ENCODE measurements at places on chromosomes 16 and 17. TPM values are rescaled to one million over a fixed set of nuclear protein-coding genes. Genes with fewer than 3 reads are reported as not detected.

KRTAP16-1 gene
- total RNA-seq, result not detected

TMIGD1 gene
- not detected for total RNA-seq

KRTAP9-2 gene
- total RNA-seq, result not detected

SPATA32 gene
- total RNA-seq, result not detected

CBFA2T3 gene
- total RNA-seq, result not detected

HIRIP3 gene
- total RNA-seq, result 5.9 TPM

CRHR1 gene
- total RNA-seq, result not detected

MT1A gene
- not detected for total RNA-seq

KREMEN2 gene
- total RNA-seq, result not detected

ABCC12 gene
- total RNA-seq, result 0.26 TPM

TMED6 gene
- 0.20 TPM for total RNA-seq

NKD1 gene
- 0.17 TPM for total RNA-seq

HOXB3 gene
- 11.1 TPM for total RNA-seq

SMIM5 gene
- not detected for total RNA-seq

TBC1D3G gene
- not detected for total RNA-seq

CLDN7 gene
- total RNA-seq, result 0.65 TPM

CD19 gene
- not detected for total RNA-seq

FNDC8 gene
- not detected for total RNA-seq

CEP295NL gene
- 2.2 TPM for total RNA-seq
